Central memory CD8-positive, alpha-beta T cell (primary cell): ENCODE measurements at places on chromosomes 3 and 15.

DNA sequence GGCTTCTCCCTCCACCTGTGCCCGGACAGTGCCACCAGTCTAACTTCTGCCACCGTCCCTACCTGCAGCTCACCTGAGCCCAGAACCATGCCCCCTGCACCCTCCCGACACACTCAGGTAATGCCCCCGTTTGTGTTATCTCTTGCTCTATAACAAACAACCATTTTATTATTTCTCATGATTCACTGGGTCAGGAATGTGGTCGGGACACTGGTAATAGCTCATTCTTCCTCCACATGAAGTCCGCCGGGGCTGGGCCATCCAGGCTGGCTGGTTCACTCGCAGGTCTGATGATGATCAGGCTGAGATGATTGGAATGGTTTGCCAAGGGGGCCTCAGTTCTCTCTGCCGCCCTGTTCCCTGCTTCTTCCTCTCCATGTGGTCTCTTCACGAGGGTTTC, 20.3 kb upstream of the NR2E3 start:
- no peak for DNase-seq
- H3K4me1 ChIP-seq = no peaks in the 10 kb centered on the region
- H3K36me3 ChIP-seq = no peaks in the 10 kb centered on the region
- H3K4me3 ChIP-seq = no peak overlapping the region

DNA sequence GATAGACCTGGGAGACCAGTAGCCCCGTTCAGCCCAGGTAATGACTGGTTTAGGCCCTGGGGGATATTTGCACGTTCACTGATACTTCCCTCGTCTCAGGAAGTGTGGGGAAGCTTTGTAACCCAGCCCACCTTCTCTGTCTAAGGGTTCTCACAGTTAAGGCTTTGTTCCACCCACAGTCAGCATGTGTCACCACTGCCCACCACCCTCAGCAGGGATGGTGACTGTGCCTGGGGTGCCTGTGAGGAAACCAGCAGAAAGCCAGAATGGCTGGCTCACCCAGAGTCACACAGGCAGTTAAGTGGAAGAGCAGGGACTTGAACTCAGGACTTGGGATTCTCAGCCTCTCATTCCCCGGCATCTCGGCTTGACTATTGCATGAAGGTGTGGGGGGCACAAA, 5.2 kb downstream of the KBTBD13 start:
- peaks cover 15% of the 10 kb centered on the region for H3K4me1 ChIP-seq
- peaks cover 66% of the 10 kb centered on the region for H3K27me3 ChIP-seq
- no peak overlapping the region for H3K4me3 ChIP-seq
- H3K27ac ChIP-seq = no peak overlapping the region

DNA sequence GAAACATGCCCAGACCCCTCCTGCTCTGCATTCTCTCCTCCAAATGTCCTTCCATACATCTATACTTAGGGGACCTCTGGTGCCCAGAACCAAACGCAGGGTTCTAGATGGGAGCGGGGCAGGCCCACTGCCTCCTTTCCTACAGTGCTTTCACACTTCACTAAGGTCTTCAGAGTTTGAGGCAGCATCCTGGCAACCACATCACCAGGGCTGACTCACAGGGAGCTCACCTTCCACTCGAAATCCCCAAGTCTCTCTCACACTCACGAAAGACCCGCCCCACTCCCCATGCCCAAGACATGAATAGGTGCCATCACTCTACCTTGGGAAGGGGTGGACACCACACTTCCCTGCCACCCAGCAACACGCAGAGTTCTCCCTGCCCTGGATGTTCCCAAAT, 18.9 kb downstream of the HOMER2 start:
- H3K27ac ChIP-seq = no peak overlapping the region
- H3K36me3 ChIP-seq = no peaks in the 10 kb centered on the region
- DNase-seq = no peak

DNA sequence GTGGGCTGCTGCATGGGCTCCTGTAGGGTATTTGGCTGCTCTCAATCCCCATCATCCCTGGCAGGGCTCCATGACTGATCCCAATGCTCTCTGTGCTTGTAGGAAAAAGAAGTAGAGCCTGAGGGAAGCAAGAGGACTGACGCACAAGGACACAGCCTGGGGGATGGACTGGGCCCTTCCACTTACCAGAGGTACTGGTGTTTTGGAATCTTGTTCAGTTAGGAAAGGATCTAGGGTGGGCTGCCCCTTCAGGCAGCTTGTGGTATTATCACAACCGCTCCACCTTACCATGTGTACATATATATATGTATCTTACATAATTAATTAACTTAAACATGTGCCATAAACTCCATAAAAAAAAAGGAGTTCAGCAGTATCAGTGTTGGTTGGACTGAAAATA, 1.3 kb downstream of the SLC28A2 start:
- no peaks in the 10 kb centered on the region for H3K36me3 ChIP-seq
- no peaks in the 10 kb centered on the region for H3K4me1 ChIP-seq
- H3K27me3 ChIP-seq = no peaks in the 10 kb centered on the region
- DNase-seq = no peak
- no peak overlapping the region for H3K4me3 ChIP-seq
- H3K27ac ChIP-seq = no peak overlapping the region

GRCh38 chr3:101972430-101973162, 123.3 kb downstream of the NFKBIZ start:
- peaks cover 4% of the 10 kb centered on the region for H3K4me1 ChIP-seq
- H3K27me3 ChIP-seq = no peaks in the 10 kb centered on the region
- no peak overlapping the region for H3K4me3 ChIP-seq
- H3K36me3 ChIP-seq = peaks cover 3% of the 10 kb centered on the region

GRCh38 chr3:101828691-101829436, 20.4 kb upstream of the NFKBIZ start:
- DNase-seq = no peak
- H3K27me3 ChIP-seq = no peaks in the 10 kb centered on the region
- peaks cover 9% of the 10 kb centered on the region for H3K36me3 ChIP-seq
- H3K4me3 ChIP-seq = peak overlapping the region; percentile 92
- H3K27ac ChIP-seq = peak overlapping the region; percentile 94

- no peak overlapping the region for H3K27ac ChIP-seq
- H3K36me3 ChIP-seq = no peaks in the 10 kb centered on the region
- no peak overlapping the region for H3K4me3 ChIP-seq
- H3K27me3 ChIP-seq = peaks cover 11% of the 10 kb centered on the region
- DNase-seq = no peak
These were observed 28.6 kb downstream of the IL5RA start for GRCh38 chr3:3081381-3082233.

GRCh38 chr3:14518893-14519292, 21.2 kb downstream of the GRIP2 start:
- no peaks in the 10 kb centered on the region for H3K4me1 ChIP-seq
- H3K27ac ChIP-seq = no peak overlapping the region
- H3K4me3 ChIP-seq = no peak overlapping the region
- no peaks in the 10 kb centered on the region for H3K36me3 ChIP-seq
- peaks cover 46% of the 10 kb centered on the region for H3K27me3 ChIP-seq

DNA sequence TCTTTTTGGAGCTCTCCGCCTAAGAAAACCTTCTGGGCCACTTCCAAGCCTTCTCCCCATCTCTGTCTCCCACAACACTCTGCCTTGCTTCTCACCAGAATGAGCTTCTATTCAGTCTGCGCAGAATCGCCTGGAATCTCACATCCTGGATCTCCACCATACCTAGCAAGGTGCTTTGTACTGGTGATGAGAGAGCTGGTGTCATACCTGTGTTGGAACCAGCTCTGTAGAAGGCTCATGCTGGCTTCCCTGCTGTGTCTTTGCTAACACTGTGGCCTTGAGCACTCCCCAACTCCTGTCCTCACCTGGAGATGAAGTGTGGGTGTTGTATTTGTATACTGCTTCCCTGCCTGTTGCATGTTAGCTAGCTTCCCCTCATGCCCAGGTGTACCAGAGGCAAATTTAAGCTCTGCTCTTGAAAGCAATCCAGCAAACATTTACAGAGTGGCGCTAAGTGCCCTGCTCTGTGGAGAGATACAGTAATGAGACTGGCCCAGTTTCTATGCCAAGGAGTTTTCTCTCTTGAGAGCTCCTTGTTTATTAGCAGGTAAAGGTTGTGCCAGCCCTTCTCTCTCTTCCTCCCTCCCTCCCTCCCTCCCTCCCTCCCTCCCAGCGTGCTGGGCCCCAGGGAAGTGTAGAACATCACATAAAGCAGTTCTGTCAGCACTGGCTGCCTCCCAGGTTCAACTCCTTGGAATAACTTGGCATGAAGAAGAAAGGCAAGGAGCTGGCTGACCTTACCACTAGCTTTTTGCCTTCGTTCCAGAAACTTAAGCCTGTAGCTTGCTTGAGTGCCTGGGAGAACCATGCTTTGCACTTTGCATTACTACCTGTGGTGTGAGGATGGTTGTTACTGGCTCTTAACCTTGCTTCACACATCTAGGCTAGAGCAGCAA, 54.9 kb downstream of the TRIM71 start:
- peaks cover 2% of the 10 kb centered on the region for H3K36me3 ChIP-seq
- H3K4me1 ChIP-seq = no peaks in the 10 kb centered on the region
- H3K4me3 ChIP-seq = no peak overlapping the region
- DNase-seq = no peak

- H3K27ac ChIP-seq = peak overlapping the region; percentile 99
- H3K27me3 ChIP-seq = no peaks in the 10 kb centered on the region
- peaks cover 70% of the 10 kb centered on the region for H3K4me1 ChIP-seq
- peak overlapping the region; percentile 86 for H3K4me3 ChIP-seq
- no peak for DNase-seq
- H3K36me3 ChIP-seq = peaks cover 14% of the 10 kb centered on the region
These were observed 73.5 kb upstream of the MBNL1 start for GRCh38 chr3:152195206-152195605.

DNA sequence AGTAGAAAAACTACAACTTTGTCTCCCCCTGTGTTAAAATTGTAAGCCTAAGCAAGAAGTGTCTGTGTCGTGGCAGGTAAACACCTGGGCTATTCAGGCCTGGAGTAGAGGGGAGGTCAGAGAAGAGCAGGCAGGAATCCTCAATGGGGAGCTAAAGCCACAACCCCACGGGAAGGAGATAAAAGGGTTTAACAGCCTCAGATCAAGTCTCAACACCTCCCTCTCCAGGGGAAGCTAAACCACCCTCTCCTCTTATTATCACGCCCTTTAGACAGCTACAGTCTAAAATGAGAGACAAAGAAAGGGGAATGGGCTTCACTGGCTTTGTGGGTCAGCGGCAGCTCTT, 11.6 kb downstream of the ETV5 start:
- H3K4me3 ChIP-seq = no peak overlapping the region
- DNase-seq = no peak
- peaks cover 92% of the 10 kb centered on the region for H3K27me3 ChIP-seq
